Anterior cingulate cortex (tissue), 58 donors: ENCODE measurements at places on chromosomes 12 and 14.

- no peak for DNase-seq
Measured at GRCh38 chr12:113329022-113329790, 5.7 kb downstream of the SLC8B1 start.

DNA sequence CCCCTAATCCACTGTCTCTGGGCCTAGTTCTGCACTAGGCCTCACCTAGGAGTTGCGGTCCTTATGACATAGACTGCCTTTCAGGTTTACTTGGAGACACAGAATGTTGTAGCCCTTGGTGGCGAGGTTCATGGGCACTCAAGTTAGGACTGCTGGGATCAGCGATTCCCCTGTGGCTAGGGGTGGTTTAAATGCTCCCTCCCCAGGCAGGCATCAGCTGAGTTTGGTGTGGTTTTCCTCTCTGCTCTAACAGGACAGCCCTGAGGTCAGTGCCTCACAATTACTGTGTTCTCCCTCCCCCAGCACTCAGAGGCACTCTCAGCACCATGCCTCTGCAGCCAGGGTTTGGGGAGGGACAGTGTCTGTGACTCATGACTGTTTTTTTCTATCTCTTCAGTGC is 22.2 kb upstream of the RDH16 start:
- DNase-seq = no peak

- DNase-seq = no peak
Measured at GRCh38 chr12:6929466-6930452, 2.0 kb downstream of the ATN1 start.

DNA sequence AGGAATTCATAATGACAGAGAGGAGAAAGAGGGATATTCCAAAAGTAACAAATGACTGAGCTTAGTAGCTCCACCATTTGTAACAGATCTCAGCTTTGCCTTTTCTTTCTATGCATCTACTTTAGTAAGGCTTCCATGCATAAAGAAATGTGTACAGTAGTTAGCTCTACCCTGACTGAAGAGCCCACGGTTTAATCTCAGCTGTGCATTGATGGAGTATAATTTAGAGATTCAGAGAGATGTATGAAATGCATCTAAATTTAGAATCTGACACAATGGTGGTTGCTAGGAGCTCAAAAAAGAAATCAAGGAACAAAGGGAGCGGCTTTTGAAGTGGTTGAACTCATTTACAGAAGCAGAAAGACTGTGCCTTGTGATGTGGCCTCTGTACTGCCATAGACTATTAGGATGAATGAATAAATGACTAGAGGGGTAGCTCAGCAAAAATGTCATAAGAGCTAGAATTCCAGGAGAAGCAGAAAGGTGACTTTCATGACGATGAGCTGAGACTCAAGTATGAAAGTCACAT is 838.6 kb downstream of the RPS29 start:
- DNase-seq = no peak

GRCh38 chr14:49479432-49479831 is 106.7 kb downstream of the RPS29 start:
- no peak for DNase-seq
